Activated CD4-positive, alpha-beta T cell treated with anti-CD3 and anti-CD28 coated beads for 24 hours (primary cell): ENCODE measurements at places on chromosomes 4 and X.

DNA sequence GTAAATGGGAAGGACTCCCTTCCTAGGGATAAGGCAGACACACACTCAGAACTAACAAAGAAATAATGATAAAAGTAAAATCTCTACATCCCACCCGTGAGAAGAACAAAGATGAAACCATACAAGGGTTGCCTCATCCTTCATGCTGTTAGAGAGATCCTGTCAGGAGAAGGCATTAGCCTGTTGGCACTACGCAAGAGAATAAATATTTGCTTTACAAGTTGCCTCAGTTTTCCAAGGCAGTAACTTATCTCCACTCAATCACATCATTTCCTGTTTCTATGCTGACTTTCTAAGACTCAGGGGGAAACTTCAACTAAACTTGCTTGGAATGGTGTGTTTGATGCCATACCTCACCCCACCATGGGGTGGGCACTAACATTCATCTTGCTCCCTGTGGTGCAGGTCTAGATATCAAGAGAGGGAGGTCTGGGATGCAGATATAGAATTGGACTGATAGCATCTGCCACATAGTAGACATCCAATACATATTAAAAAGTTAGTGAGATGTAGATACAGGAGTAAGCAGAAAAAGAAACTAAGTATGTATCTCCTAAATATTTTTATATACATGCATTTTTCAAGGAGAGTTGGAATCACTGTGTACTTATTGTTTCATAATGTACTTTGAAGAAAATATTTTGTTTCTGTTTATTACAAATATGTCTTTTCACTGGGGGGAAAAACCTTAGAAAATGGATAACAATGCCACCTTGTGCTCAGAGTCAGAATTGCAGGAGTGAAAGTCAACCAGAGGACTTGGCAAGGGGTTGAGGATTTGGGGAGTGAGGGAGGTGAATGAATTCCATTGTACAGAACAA, 57.2 kb upstream of the BEX4 start:
- no peak for DNase-seq

GRCh38 chrX:127571834-127572233, 480.4 kb downstream of the ACTRT1 start:
- no peak for DNase-seq

DNA sequence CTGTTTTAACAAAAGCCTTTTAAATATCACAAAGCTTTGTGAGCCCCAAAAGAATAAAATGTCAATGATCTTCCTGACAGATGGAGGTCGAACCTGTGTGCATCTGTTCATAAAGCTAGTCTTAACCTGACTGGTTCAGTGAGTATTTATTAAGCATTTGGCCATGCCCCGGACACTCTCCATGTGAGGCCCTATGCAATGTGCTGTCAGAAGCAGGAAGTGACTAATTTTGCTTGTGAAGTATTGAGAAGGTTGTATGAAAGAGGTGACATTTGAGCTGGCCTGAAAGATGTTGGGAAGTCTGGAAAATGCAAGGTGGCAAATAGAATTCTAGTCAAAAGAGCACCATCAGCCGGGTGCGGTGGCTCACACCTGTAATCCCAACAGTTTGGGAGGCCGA, 171.4 kb downstream of the MSL3 start:
- no peak for DNase-seq

GRCh38 chr4:185693548-185694215, 118.3 kb downstream of the SORBS2 start:
- DNase-seq: no peak

- no peak for DNase-seq
These were observed 98.9 kb upstream of the PDLIM3 start for GRCh38 chr4:185634066-185634652.

GRCh38 chr4:31016322-31017061, 296.3 kb downstream of the PCDH7 start:
- no peak for DNase-seq

- no peak for DNase-seq
These were observed 36.3 kb downstream of the PIGG start for GRCh38 chr4:535181-535923.

- no peak for DNase-seq
These were observed 132.7 kb upstream of the ADGRL3 start for GRCh38 chr4:61067381-61067780.

DNA sequence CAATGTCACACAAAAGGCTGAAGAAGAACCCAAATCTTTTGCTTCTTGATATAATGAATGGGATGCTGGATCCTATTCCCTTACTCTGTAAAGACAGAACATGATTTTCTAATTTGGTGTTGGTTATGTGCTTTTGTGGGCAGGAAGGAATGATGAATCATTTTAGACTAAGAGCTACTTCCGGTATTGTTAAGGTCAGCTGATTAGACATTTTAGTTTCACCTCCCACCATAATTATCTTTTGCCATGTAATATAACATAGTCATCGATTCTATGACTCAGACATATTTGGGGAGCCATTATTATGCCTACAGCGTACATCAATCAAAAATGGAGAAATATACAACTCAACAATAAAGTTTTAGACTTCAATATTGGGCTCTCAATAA, 265.3 kb downstream of the ZNF674 start:
- DNase-seq: no peak

DNA sequence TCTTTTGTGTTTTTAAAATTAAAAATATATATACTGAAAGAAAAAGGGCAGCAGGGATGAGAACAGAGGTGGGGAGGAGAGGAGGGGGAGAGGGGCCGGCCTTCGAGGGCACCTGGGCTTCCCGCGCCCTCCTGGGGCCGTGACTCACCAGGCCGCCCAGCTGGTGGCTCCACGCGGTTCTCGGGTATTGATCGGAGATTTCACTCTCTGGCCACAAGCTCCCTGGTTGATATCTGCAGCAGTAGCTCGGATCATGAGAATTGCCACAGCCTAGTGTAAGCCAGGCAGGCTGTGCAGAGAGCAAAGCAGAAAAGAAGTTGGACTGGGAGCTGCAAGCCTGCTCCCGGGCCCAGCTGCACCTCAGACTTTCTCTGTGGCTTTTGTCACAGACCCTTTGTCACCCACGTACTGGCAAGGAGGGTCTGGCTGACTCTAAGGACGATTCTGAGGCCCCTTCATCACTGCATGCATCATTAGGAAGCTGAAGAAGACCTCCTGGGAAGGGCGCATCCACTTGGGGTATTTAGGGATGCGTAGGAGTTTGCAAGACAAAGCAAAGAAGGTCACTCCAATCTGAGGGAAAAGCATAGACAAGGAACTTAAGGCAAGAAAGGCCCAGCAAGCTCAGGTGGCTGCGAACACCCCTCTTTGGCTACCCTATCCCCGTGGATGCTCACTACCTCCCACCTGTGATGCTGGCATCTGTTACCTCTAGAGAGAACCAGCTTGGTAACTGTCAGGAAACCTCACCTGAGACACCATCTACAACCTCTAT, 71.7 kb downstream of the CPZ start:
- no peak for DNase-seq

DNA sequence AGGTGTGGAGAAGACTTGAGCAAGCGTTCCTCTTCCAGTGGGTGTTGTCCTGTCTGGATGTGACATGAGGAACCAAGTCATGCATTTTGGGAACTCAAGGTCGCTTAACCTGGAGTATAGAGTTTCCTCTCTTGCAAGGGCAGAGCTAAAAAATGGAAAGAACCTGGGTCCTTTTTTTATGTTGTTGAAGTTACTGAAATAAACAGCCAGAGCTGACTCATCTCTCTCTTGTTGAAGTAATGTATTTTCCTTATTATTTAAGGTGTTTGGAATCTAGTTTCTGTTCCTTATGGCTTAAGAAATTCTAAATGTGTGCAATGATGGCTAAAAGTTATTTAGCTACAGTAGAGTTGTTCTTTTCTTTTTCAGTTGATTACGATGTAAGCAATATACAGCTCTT, 314.5 kb downstream of the CAMK2D start:
- DNase-seq: no peak

GRCh38 chr4:74018771-74019170, 19.7 kb downstream of the CXCL3 start:
- DNase-seq: no peak

DNA sequence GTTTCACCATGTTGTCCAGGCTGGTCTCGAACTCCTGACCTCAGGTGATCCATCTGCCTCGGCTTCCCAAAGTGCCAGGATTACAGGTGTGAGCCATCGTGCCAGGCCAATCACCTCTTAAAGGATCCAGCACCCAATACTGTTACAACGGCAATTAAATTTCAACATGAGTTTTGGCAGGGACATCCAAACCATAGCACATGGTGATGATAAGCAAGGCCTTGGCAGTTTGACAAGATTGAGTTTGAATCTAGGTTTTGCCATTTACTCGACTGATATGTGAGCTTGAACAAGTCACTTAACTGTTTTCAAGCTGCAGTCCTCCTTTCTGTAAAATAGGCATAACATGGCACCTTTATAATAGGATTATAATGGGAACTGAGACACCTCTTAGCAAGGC, 84.1 kb downstream of the GPR82 start:
- no peak for DNase-seq

- DNase-seq: no peak
These were observed 24.2 kb downstream of the SULT1E1 start for GRCh38 chr4:69835766-69836165.

DNA sequence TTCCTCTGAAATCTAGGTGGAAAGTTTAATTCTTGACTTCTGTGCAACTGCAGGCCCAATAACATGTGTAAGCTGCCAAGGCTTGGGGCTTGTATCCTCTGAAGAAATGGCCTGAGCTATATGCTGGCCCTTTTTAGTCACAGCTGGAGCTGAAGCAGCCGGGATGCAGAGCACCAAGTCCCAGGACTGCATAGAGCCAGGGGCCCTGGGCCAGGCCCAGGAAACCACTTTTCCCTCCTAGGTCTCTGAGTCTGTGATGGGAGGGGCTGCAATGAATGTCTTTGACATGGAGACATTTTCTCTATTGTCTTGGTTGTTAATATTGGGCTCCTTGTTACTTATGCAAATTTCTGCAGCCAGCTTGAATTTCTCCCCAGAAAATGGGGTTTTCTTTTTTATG, 588.5 kb downstream of the CENPC start:
- DNase-seq: no peak

DNA sequence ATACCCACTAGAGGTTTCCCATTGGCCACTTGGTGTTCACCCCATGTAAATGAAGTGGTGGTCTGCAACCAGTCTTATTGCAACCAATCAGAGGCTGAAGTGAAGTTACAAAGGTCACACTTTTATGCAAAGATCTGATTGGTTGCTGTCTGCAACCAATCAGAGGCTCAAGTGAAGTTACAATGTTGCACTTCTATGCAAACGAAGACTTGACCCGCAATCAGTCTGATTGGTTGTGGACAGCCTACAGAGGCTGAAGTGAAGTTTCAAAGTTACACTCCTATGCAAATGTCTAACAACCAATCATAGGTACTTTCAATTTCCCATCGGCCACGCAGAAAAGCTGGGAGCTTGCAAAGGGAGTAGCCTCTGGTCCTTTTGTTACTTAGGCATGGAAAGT, 22.3 kb upstream of the XPNPEP2 start:
- no peak for DNase-seq

- no peak for DNase-seq
These were observed 24.9 kb upstream of the DDX3X start for GRCh38 chrX:41308884-41309647.

- no peak for DNase-seq
These were observed 192.2 kb downstream of the BCOR start for GRCh38 chrX:39905538-39905891.

DNA sequence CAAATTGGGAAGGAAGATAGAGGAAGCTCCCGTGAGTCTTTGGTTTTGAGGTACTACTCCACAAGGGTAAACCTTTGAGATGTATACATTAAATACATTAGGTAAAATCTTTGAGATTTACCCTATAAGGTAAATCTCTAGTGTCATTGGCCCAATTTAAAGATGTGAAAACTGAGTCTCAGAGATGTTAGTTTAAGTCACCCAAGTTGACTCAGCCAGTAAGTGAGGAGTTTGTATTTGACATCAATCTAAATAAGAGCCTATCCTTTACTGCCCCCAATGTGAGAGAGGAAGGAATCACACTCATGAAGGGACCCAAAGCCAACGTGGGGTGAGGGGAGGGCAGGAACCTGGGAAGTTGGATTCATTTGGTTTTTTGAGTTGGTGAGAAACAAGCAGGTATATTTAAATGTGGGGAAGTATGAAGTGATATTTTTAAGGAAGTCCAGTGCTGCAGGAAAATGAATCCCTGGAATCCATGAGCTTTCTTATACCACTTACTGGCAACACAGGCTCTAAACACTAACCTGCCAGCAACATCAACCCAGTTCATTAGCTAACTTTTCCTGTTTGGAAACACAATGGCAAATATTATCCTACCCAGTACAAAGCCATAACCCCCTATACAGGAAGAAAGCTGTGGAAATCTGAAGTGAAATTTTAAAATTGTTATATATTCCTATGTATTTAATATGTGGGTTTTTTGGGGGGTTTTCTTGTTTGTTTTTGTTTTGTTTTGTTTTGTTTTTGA, 55.3 kb downstream of the PALLD start:
- DNase-seq: no peak

DNA sequence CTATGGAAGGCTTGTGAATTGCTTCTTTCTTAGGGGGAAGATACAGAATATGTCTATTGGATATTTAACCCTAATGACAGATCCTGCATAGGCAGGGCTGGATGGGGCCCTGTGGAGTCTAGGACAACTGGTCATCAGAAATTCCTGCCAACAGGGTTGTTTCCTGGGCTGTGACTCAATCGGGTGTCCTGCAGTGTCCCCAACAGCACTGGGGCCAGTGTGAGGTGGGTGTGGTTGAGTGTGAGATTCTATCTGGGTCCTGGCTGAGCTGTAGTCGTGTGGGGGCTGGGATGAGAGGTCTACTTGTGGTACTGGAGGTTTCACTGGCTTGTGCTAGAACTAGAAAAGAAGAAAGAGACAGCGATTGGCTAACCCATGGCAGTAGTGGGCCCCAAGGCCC, 87.3 kb upstream of the WDR1 start:
- no peak for DNase-seq
